ENCODE measurements at places on chromosomes 11 and 22.

DNA sequence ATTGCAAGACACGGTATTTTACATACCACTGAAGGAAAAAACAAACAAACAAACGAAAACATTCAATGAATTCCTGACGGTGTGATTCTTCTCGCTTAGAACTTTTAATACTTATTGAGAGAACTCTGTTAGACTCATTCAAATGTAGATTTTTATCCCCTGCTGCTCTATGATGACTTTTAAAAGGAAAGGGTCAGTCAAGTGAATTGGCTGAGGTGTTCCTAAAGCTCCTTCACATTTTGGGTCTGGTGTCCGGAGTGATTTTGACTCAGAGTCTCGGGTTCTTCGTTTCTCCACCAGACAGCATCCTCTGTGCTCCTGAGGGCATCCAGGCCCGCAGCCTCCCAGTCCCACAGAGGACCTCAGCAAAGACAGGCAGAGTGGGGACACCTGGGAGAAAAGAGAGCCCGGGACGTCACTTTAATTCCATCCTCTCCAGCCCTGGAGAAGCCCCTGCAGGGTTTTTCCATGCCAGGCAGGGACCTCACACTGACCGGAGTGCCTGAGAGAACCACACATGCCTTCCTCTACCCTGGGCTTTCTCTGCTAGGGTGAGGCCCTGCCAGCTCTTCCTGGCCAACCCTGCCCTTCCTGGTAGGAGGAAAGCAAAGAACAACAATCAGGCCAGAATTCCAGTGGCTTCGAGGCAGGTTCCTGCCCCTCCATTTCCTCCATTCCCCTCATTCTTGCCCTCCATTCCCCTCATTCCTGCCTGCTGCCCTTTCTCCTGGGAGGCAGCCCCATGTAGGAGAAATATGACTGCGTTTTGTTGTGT, 1.4 kb upstream of the CSF2RB start:
- peak; percentile 19 for DNase-seq

DNA sequence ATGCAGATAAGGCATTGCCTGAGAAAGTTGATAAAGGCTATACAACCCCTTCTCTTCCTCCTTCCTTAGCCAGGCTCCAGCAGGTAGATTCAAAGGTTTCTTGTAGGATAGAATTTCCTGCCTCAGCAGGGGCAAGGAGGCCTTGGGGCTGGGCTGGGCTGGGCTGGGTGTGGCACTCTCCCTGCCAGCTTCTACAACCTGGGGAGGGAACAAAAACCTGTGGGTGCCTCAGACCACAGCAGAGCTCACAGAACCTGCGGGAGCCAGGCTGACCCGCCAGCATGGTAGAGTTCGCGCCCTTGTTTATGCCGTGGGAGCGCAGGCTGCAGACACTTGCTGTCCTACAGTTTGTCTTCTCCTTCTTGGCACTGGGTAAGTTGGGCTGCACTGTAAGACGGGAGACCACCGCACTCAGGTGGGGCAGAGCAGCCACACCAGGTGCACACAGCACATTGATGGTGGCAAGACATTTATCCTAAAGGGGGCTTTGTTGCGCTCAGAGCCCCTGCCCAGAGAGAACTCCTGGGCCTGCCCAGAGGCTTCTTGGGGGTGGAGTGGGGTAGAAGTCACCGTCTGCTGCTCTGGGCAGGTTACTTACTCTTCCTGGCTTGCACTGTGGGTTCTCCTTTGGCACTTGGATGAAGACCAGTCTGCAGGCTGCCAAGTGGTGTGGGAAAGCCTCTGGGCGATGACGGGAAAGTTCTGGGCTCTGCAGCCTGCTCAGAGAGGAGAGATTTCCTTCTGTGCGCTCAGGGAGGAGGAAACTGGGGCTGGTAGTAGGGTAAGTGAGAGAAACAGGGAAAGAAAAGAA, at the start of gene MOGAT2:
Gene MOGAT2, plus strand, starts transcription at position 231 of the 811 bp plus-strand sequence. Its CDS starts 51 bp downstream, at position 282.
- no peak for DNase-seq

DNA sequence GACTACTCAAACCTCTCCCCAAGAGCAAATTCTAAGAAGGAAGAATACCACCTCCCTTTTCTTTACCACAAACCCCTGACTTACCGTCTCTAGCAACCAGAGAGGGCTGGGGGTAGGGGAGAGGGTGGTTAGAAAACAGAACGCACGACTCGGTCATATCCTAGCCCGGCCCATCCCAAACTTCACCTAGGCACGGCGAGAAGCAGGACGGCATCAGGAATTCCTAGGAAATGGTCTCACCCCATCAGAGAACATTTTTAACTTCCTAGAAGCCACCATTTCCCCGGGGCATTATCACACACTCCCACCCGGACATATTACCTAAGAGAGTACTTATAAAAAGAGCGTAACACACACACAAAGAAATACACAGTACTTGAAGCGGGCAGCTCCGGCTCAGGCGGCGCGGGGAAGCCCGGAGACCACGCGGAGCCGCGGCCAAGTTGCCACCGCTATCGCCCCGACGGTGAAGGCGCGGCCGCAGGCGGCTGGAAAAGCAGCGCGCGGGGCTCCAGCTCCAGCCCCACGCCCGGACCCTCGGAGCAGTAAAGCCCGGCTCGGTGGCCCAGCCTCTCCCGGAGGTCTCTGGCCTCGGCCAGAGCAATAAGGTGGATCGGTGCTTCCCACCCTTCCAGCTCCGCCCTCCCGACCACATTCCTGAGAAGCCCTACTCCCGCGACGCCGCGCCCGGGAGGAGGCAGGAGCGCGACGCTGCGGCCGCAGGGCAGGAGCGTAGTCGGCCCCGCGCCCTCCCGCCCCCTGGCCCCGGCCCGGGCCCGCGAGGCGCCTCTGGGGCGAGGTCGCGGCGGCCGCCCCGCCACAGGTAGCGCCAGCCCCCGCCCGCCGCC, 878 bp downstream of the RRAS2 start:
- DNase-seq, result no peak

DNA sequence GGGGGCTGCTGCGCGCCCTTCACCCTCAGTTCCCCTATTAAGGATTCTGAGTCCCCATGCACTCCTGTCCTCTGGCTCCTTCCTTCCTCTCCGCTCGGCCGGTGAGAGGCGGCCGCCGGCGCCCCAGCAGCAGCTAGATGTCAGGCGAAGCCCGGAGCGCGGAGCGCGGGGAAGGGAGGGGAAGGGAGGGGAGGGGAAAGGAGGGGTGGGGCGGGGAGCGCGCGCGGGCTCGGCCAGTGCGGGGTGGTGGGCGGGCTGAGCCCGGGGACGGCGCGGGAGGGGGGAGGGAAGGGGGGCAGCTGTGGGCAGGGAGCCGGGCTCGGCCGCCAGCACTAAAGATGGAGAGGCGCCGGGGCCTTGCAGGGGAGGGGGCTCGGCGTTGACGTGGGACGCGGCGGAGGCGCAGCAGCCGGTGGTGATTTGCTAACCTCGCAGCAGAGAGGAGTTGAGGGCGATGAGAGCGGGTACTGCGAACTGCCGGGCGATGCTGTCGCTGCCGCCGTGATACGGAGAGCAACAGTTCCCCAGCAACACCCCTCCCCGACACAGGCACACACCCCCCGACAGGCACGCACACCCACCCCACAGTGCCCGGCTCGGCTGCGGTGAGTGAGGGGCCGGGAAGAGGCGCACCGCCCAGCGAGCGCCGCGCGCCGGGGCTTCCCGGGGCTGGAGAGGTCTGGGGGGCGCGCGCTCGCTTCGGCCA, at the start of gene ZBTB16:
Gene ZBTB16, plus strand, starts transcription at position 434 of the 706 bp plus-strand sequence. CDS start 3,590 bp downstream, outside the sequence.
- DNase-seq, result no peak

DNA sequence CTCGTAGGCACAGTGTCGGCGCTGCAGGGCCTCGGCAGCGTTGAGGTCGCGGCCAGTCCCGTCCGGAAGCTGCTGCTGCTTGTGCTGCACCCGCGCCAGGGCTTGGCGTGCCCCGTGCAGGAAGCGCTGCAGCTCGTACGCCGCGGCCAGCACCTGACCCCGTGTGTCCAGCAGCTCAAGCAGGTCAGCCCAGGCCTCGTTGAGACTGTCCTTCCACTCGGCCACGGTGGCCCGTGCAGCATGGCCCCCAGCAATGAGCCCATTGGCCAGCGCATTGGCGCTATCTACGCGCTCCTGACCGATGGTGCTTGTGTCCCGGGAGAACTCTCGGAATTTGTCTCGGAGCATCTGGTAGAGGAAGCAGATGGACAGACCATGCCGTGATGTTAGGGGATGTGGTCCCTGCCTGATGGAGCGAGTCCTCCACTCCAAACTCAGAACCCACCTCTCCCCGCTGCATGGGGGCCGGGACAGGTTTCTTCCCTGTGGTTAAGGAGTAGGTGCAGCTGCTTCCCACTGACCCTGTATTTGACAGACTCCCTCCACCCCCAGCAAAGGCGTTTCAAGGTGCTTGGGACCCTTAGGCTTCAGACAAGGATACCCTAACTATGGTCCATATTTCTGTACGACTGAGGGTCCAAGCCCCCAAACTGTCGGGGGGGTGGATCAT, 13.8 kb upstream of the RBM4B start:
- no peak for DNase-seq

DNA sequence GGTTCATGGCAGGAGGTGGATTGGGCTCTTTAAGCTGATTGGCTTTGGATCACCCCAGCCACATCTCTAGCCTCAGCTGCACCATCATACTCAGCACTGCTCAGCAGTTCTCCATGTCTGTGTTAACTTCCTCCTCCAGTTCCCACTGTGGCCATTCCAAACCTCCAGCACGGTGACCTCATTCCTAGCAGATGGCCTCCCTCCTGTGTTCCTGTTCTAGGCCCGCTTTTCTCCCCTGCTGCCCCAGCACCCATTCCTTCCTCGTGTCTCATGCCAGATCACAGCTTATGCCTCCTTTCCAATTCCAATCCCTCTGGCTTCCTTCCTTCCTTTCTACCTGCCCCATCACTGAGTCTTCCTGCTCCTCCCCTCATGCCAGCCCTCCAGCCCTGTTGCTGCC, 96.1 kb downstream of the MICAL2 start:
- no peak for DNase-seq

DNA sequence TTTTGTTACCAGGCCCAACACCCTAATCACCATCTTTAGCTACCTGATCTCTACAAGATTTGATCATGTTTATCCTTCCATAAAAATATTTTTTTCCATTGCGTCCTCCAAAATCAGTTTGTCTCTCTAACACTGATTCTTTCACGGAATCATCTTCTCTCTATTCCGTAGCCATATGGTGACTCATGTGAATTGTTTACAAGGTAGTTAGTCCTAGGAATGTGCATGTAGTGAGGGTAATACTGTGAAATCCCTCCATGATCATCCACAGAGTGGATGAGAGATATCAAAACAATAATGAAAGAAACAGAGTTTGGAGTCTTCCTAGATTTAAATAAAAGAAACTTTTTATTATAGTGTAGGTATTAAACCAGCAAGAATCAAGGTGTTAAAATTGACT, 230.2 kb downstream of the METTL15 start:
- no peak for DNase-seq

GRCh38 chr11:1060852-1061616, 13.6 kb upstream of the MUC2 start:
- peak; percentile 58 for DNase-seq

DNA sequence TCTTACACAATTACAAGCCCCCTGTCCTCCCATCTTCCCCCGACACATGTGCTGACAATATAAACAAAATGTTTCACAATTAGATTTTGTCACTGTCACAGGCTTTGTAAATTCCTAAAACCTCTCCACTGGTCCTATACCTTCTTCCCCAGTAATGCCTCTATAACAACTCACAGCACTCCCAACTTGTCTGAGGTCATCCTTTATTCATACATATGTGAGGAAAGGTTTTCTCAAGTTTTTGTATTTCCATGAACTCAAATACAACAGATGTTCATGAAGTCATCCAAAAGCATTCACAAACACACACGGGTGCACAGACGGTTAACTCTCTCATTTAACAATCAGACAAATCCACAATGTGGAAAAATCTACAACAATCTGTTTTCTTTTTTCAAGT, 1.9 kb downstream of the OR52H1 start:
- no peak for DNase-seq

GRCh38 chr11:36507824-36508489, 2.1 kb downstream of the TRAF6 start:
- no peak for DNase-seq

DNA sequence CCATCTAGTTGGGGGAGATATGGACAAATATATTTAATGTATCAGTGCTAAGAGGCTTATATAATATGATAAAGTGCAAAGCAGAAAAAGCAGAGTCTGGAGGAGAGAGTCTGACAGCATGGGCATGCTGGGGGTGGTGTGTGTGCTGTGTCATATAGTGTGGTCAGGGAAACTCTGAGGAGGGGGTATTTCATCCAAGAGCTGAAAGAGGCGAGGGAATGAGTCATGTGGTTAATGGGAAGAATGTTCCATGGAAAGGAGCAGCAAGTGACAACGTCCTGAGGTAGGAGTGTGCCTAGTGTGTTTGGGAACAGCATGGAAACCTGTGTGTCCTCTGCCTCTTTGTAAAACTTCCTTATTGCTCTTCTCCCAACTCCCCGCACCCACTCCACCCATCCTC, 38.0 kb downstream of the EIF3F start:
- no peak for DNase-seq

GRCh38 chr11:126694065-126694625, 306.4 kb downstream of the KIRREL3 start:
- DNase-seq, result no peak

- no peak for DNase-seq
These were observed 80.5 kb downstream of the TEAD1 start for GRCh38 chr11:12754582-12755234.

DNA sequence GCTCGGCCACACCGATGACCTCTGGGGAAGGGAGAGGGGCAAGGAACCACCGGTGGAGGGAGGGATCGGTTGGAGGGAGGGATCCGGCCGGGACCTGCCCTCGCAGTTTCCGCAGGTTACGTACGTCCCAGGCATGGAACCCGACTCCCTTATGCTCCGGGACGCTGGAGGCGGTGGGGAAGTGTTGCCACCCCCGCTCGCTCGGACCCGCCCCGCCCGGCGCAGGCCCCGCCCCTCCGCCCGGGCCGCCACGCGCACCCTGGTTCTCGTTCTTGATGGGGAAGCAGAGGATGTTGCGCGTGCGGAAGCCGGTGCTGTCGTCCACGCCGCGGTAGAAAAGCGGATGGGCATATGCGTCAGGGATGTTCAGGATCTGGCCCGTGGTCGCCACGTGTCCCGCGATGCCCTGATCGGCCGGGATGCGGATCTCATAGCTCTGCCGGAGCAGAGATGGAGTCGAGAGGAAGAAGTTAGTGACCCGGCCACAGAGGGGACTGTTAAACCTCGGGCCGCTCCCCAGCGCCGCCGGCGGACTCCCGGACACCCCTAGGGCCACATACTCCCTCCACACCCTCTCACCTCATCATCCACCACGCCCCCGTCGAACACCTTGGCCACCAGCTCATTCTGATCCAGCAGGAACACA, 89.8 kb downstream of the PDE2A start:
- DNase-seq, result no peak

DNA sequence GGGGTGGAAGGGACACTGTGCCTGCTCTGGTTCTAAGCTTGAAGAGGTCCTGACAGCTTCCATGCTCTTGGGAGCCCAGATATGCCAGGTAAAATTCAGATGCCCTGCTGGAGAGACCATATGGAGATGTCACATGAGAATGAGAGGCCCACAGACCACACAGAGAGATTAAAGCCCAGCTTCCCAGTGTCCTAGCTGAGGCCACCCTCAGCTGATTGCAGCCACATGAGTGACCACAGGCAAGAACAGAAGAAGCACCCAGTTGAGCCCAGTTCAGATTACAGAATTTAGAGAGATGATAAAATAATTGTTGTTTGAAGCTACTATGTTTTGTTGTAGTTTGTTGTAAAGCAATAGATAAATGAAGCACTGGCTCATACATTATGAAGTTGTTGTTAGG, 14.4 kb upstream of the PVALB start:
- no peak for DNase-seq

- DNase-seq, result no peak
These were observed 3.3 kb downstream of the DRAP1 start for GRCh38 chr11:65922565-65922964.
